ENCODE measurements at places on chromosomes 6 and 20. TPM values are rescaled to one million over a fixed set of nuclear protein-coding genes. Genes with fewer than 3 reads are reported as not detected.

GRCh38 chr6:105890521-105891244, 195.5 kb upstream of the PRDM1 start:
- H3K36me3 ChIP-seq: no peaks in the 10 kb centered on the region
- H3K4me3 ChIP-seq: no peak overlapping the region
- no peaks in the 10 kb centered on the region for H3K27me3 ChIP-seq
- no peak for DNase-seq
- H3K4me1 ChIP-seq: no peaks in the 10 kb centered on the region

OLIG3 gene
- total RNA-seq: not detected

DNA sequence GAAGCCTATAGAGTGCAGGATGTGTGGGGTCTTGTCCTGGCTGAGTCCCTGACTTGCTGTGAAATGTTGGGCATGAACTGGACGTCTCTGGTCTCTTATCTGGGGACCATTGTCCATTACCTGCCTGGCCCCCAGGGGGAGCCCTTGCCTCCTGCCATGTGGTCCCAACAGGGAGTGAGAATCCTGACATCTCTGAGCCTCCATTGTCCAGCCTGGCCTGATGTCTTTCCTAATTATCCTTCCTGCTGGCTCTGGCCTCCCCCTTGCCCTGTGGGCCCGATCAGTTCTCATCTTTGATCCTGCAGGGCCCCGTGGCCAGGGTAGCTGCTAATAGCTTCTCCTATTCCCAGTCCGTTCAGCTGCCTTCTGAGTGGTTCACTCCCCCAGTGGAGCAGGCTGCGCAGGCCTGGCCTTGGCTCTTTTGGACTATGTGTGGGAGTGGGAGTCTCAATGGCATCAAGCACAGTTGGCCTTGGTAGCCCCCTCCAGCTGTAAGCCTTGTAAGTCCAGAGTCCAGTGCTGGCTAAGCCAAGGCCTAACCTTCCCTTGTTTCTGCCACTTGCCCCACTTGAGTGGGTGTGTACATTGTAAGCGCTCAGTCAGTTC, 77.9 kb upstream of the RALY start:
- no peak overlapping the region for H3K4me3 ChIP-seq
- H3K36me3 ChIP-seq: no peaks in the 10 kb centered on the region

OR2J2 gene
- not detected for total RNA-seq

GRCh38 chr6:41652866-41653652, 14.8 kb downstream of the MDFI start:
- H3K36me3 ChIP-seq: no peaks in the 10 kb centered on the region
- peak overlapping the region; percentile 55 for H3K27ac ChIP-seq
- H3K4me3 ChIP-seq: no peak overlapping the region
- DNase-seq: peak; percentile 66
- H3K27me3 ChIP-seq: no peaks in the 10 kb centered on the region
